Upper lobe of left lung (tissue), 6 donors: ENCODE measurements at places on chromosomes 1 and 21.

DNA sequence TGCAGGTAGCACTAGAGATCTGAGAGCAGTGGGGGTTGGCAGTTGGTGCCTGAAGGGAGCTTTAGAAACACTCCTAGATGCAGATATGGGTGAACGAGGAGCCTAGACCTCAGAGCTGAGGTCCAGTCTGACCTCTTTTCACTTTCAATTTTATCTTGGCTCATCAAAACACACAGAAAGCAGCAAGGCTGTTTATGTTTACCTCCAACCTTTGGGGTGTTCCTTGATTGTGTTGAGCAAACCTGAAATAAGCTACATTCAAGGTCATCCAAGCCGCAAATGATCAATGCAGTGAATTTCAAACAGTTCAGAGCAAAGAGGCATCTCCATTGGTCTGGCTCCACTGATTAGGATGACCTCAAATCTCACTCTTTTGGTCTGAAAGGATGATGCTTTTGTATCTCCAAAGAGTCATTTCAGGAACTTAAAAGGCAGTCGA is 1.3 kb downstream of the LY9 start:
- H3K4me1 ChIP-seq: no peaks in the 10 kb centered on the region
- H3K27me3 ChIP-seq: no peaks in the 10 kb centered on the region
- DNase-seq: no peak
- no peak overlapping the region for H3K4me3 ChIP-seq

- H3K36me3 ChIP-seq: no peaks in the 10 kb centered on the region
- no peaks in the 10 kb centered on the region for H3K27me3 ChIP-seq
- DNase-seq: no peak
- no peak overlapping the region for H3K4me3 ChIP-seq
These were observed 37.7 kb upstream of the GPR37L1 start for GRCh38 chr1:202084791-202085681.

DNA sequence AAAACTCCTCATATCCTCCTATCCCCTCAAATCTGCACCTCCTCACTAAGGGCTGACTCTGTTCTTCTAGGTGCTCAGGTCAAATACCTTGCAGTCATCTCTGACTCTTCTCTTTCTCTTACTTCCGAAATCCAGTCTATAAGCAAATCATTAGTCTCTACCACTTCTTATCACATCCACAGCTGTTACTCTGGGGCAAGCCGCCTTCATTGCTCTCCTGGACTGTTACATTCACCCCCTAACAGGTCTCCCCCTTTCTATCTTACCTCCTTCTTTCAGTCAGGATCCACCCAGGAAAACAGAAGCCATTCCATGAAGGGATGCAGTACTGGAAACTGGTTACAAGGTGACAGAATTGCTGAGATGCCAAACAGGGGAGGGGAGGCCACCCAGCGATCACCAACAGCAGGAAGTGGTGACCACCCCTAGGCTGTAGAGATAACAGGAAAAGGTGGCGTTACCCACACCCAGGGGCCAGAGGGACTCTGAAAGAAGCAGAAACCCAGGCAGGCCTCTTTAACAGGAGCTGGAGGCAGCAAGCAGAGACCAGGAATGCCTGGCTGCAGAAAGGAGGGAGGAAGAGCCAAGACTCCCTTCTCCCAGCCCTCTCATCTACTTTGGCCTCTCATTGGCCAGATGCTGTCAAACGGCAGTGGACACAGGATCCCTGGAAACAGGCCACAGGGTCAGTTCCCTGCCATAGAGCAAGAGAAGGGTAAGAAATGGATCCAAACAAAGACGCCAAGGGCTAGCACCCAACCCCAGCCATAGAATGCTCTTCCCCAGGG is 55.5 kb upstream of the FOXO6 start:
- no peaks in the 10 kb centered on the region for H3K4me1 ChIP-seq
- H3K36me3 ChIP-seq: no peaks in the 10 kb centered on the region
- DNase-seq: no peak
- no peak overlapping the region for H3K27ac ChIP-seq

DNA sequence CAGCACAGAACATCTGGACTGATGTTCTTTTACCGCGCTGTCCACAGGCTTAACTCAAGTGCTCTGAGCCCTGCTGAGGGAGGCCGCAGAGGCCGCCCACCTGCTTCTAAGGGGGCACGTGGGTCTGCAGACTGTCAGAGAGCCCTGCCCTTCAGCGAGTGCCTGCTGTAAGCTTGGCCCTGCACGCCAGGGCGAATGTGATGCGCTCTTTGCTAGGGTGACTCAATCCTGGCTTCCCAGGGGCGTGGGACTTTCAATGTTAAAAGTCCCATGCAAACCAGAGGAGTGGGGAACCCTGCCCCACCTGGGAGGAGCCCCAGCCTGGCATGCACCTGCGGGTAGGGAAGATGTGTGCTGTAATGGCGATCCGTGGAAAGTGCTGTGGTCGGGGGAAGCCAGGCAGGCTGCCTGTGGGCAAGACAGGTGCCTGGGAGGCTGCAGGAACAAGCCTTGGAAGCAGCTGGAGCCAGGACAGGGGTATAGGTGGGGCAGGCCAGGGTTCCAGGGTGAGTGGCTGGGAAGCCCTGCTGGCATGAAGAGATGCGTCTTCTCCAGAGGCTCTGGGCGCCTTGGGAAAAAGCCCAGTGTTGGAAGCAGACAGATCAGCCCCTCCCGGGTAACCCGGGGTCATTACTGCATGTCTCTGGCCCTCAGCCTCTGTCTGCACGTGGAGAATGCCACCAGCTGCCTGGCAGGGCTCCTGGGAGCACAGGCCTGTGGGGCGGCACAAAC is 594 bp upstream of the PANK4 start:
- H3K4me3 ChIP-seq: peak overlapping the region; percentile 93
- DNase-seq: no peak
- H3K4me1 ChIP-seq: peaks cover 63% of the 10 kb centered on the region
- H3K27ac ChIP-seq: no peak overlapping the region
- no peaks in the 10 kb centered on the region for H3K36me3 ChIP-seq

DNA sequence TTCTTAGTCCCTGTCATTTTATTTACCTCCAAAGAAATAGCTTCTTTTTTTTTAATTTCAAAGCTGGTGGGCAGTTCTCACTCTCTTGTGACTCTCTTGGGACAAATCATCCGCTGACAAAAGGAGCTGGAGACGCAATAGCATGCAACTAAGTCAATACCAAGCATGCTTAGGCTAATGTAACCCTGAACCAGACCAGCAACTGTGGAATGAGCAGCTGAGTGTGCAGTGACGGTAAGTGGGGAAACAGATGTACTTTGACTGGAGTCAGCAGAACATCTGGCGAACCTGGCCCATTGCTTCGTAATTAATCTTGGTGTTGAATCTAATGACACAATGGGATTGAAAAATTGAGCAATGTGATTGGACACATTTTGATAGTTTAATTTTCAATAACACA is 280.7 kb upstream of the PLXNA2 start:
- no peak for DNase-seq
- H3K36me3 ChIP-seq: no peaks in the 10 kb centered on the region
- no peak overlapping the region for H3K4me3 ChIP-seq
- H3K27me3 ChIP-seq: no peaks in the 10 kb centered on the region

DNA sequence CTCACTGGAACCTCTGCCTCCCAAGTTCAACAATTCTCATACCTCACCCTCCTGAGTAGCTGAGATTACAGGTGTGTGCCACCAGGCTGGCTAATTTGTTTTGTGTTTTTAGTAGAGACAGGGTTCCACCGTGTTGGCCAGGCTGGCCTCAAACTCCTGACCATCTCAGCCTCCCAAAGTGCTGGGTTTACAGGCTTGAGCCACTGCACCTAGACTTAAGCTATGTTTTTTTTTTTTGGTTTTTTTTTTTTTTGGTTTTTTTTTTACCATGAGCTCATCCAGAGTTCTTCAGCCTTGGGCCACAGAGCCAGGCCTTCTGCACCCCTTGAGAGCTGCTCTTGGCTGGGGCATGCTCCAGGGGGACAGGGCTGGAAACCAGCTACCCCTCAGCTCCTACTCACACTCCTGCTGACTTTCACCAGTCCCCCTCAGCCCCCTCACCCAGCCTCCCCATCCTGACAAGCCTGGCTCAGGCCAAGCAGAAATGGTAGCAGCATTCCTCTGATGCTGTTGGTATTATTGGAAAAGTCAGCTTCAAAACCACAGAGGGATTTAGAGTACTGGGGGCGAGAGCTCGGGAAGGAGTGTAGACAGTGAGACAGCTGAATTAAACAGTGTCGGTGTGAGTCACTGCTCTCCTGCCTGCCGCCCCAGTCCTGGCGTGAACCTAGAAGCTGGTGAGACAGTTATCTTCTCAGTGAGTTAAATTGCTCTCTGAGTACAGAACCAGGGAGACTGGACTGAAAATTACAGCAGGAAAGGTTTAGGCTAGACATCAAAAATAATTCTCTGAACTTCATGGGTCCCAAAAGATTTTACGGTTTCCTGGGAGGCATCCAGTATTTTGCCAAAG is 63.7 kb downstream of the NAV1 start:
- H3K4me1 ChIP-seq: peaks cover 15% of the 10 kb centered on the region
- H3K27ac ChIP-seq: no peak overlapping the region
- DNase-seq: no peak
- H3K4me3 ChIP-seq: no peak overlapping the region
- H3K27me3 ChIP-seq: no peaks in the 10 kb centered on the region

DNA sequence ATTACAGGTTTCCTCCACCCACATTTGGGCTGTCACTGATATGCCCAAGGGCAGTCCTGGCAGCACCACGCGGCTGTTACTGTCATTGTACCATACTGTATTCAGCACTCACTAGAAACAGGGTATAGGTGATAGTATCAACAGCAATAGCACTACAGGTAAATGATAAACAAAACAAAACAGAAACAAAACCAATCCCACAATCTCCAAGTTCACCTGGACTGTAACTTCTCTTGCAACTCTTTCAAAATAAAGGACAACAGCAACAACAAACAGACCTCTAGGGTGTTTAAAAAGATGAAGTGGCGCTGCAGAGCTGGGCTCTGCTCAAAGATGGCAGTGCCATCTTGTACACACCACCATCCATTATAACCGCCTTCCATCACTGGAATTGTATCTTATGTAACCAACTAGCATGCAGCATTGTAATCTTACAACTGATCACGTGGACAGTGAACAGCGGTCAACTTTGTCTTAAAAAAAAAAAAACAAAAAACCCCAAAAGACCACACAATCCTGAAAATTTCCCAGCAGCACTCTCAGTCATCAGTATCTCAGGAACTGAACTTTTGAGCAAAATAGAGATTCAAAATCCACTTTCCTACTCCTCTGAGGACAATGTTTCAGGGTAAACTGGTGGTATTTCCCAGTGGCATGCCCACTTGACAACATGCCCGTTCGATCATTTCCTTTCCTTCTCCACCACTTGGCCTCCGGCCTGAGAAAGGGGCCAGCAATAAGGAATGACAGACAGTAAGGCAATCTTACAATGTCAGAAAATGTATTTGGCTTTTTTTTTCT is 3.8 kb downstream of the IRF2BP2 start:
- H3K4me1 ChIP-seq: peaks cover 65% of the 10 kb centered on the region
- peak; percentile 59 for DNase-seq
- no peaks in the 10 kb centered on the region for H3K27me3 ChIP-seq

DNA sequence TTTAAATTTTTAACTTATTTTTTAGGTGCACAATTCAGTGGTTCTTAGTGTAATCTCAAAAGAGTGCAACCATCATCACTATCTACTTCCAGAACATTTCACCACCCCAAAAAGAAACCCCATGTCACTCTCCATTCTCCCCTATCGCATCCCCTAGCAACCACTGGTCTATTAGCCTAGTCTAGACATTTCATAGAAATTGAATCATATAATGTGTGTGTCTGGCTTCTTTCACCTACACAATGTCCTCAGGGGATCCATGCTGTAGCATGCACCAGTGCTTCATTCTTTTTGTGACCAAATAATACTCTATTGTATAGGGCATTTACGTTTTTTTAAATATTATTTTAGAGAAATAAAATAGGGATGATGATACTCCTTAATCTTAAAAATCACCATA is 64.7 kb downstream of the JAK1 start:
- H3K36me3 ChIP-seq: no peaks in the 10 kb centered on the region
- no peak overlapping the region for H3K27ac ChIP-seq
- H3K27me3 ChIP-seq: no peaks in the 10 kb centered on the region
- peaks cover 32% of the 10 kb centered on the region for H3K4me1 ChIP-seq

- no peak overlapping the region for H3K4me3 ChIP-seq
- no peak overlapping the region for H3K27ac ChIP-seq
- no peaks in the 10 kb centered on the region for H3K36me3 ChIP-seq
- DNase-seq: no peak
- no peaks in the 10 kb centered on the region for H3K27me3 ChIP-seq
- peaks cover 6% of the 10 kb centered on the region for H3K4me1 ChIP-seq
These were observed 6.5 kb upstream of the NEGR1 start for GRCh38 chr1:72288886-72289285.

DNA sequence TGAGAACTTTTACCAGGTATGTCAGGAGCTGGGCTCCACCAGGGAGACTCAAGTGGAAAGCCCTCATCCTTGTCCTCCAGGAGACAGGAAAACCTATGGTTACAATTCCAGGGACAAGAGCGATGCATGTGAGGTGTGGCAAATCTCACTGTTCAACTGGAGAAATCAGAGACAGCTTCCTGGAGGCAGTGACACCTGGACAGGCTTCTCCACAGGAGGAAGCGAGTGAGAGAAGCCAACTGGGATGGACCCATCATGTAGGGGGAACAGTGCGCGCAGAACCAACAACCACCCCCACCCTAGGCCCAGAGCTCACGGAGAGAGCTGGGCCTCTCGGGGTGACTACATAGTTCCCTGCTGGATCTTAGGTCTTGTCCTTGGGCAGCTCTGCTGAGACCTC is 5.6 kb upstream of the SLX9 start:
- peaks cover 39% of the 10 kb centered on the region for H3K4me1 ChIP-seq
- no peak for DNase-seq
- no peaks in the 10 kb centered on the region for H3K36me3 ChIP-seq
- H3K27ac ChIP-seq: no peak overlapping the region
- H3K4me3 ChIP-seq: no peak overlapping the region
